GM23248 (cell line): ENCODE measurements at places on chromosomes 5 and 9. TPM values are rescaled to one million over a fixed set of nuclear protein-coding genes. Genes with fewer than 3 reads are reported as not detected.

DNA sequence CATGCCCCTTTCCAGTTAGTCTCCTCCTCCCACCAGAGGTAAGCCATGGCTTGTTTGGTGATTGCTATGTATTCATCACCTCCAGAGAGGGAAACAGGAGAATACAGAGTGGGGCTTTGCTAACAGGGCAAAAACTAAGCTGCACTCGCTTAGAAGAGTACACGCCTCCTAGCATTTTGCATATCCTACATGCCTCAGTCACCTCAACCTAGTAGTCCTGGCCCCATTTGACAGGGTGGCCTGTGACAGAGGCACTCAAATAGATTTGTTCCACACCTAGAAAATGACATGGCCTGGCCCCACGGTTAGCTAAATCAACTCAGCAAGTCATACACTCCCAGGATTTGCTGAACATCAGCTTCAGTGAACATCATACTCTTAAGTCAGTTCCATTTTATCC is 90.7 kb downstream of the CYFIP2 start:
- no peak for DNase-seq

- no peak for DNase-seq
Measured at GRCh38 chr9:129524582-129525270, 96.2 kb downstream of the C9orf50 start.

DNA sequence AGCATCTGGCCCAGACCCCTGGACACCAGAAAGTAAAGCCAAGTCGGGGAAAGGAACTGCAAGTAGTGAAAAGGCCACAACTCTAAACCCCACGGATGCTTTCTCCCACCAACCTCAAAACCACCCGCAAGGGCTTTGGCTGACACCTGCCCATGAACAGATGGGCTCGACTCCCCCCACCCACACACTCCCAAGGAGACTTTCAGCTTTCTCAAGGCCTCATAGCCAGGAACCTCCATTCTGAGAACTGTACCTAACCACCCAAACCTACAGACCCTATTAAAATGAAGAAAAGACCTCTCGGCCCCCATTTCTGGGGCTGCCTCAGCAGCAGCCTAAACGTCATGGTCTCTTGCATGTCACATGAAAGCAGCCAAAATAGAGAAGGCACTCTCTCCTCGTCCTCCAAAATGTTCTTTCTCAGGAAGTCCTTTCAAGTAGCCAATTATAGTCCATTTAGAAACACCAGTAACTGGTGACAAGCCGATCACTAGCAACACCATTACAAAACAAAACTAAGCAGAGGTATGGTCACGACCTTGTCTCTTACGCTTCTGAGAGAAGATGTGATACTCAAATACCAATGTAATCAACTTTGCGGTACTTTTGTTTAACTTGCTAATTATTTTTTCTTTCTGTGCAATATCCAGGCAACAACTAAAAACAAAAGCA is 2.9 kb downstream of the B4GALT1 start:
- DNase-seq, result peak; percentile 53

DNA sequence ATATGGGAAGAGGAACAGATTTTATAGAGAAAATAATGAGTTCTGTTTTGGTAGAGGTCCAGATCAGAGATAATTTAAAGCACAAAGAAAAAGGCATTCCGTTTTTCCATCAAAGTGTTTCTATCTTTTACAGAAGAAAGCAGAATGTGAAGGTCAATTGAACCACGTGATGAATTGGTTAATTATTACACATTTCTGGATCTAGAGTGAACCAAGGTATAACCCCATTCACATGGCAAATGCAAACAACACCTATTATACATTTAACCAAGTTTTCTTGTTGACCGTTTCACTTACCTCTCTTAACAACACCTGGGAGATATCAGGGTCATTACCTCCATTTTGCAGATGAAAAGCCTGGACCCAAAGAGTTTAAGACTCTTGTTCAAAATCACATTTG is 34.9 kb upstream of the ZNF462 start:
- no peak for DNase-seq

DNA sequence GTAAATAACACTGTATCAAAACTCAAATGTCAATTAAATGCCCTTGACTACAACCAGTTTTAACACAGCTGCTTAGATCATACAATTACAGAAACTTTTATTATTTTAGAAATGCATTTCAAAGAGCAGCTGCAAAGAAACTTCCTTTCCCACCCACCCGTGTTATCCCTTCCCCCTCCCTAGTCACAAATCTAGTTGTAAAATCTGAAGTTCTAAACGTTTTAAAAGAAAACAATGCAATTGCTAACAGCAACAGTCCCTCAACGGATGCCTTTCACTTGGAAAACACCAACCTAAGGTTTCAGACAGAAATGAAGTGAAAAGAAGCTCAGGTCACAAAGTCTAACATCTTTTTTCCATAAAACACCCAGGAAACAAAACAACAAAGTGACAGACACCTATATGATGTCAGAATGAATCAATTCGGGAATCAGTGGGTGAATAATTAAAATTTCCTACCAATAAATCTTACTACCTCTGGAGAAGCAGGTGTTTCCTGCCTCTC is 100.3 kb downstream of the FBXW11 start:
- DNase-seq, result no peak

DNA sequence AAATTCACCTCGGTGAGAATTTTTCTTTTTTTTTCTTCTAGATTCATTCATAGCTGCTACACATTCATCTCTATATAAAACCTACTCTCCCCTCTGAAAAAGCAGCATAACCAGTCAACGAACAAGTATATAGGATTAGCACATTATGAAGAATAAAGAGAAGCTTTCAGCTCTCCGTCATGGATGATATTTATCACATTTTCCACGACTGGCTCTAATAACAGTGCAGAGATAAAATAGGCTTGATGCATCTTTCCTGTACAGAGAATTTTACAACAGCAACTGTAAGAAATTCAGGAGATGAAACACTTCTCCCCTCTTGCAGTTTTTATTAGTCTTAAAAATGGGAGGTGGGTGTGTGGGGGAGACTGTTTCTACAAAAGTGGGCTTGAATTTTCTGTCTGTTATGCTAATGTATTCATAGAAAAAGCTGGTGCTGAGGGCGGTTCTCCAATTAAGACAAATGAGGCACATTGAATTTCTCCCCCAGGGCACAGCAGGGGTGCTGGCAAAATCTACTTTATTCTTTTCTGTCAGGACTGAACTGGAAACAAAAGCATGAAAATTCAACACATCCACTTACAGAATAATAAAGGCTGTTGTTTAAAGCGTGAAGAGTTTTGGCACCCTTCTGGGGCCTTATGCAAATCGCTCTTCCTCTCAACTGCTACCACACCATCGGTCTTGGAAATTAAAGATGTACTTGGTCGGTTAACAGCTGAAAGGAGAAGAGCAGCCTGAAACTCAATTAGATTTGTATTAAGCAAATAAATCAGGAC is 233.9 kb upstream of the ZNF608 start:
- no peak for DNase-seq

PCDHA8 gene
- not detected in 2 replicates for total RNA-seq

GPR151 gene
- not detected in 2 replicates for total RNA-seq

SH3PXD2B gene
- total RNA-seq, result 19.8 and 20.7 TPM in 2 replicates

NEUROG1 gene
- total RNA-seq, result not detected in 2 replicates

SH3RF2 gene
- not detected in 2 replicates for total RNA-seq
